Aorta (tissue), 5 donors: ENCODE measurements at places on chromosomes 11 and 22. TPM values are rescaled to one million over a fixed set of nuclear protein-coding genes. Genes with fewer than 3 reads are reported as not detected.

EP300 gene
- 55.6 TPM for total RNA-seq

KCTD21 gene
- total RNA-seq, result 16.1 TPM

OR10V1 gene
- not detected for total RNA-seq

TTLL12 gene
- 13.1 TPM for total RNA-seq

NRIP3 gene
- 1.9 TPM for total RNA-seq

OVOL1 gene
- not detected for total RNA-seq

LRRC75B gene
- 4.6 TPM for total RNA-seq

ZNF70 gene
- total RNA-seq, result 9.8 TPM

TTC36 gene
- total RNA-seq, result 0.42 TPM

UPB1 gene
- total RNA-seq, result 1.2 TPM

PHOX2A gene
- total RNA-seq, result not detected

C11orf91 gene
- total RNA-seq, result 0.97 TPM

SPON1 gene
- total RNA-seq, result 79.2 TPM

NCAM1 gene
- total RNA-seq, result 10.2 TPM

MS4A1 gene
- 1.2 TPM for total RNA-seq

KCNK4 gene
- total RNA-seq, result not detected

RNF169 gene
- 19.8 TPM for total RNA-seq

TMPRSS13 gene
- total RNA-seq, result 0.54 TPM

MS4A15 gene
- not detected for total RNA-seq

CHRNA10 gene
- 4.0 TPM for total RNA-seq

RBX1 gene
- total RNA-seq, result 36.2 TPM

HTR3A gene
- total RNA-seq, result not detected

CLCF1 gene
- 7.7 TPM for total RNA-seq

SEPTIN3 gene
- total RNA-seq, result 0.68 TPM

CRYBB2 gene
- not detected for total RNA-seq

HTATIP2 gene
- total RNA-seq, result 30.1 TPM

VWCE gene
- total RNA-seq, result 5.6 TPM

C11orf16 gene
- not detected for total RNA-seq

MIOX gene
- total RNA-seq, result not detected

OR5P2 gene
- total RNA-seq, result not detected

LARGE1 gene
- 52.5 TPM for total RNA-seq

PCNX3 gene
- total RNA-seq, result 28.8 TPM

POU2AF1 gene
- 1.2 TPM for total RNA-seq
